ENCODE measurements at places on chromosomes 11 and 22.
A peak's percentile ranks its signal among the peaks of the same experiment; 100 is the strongest.

DNA sequence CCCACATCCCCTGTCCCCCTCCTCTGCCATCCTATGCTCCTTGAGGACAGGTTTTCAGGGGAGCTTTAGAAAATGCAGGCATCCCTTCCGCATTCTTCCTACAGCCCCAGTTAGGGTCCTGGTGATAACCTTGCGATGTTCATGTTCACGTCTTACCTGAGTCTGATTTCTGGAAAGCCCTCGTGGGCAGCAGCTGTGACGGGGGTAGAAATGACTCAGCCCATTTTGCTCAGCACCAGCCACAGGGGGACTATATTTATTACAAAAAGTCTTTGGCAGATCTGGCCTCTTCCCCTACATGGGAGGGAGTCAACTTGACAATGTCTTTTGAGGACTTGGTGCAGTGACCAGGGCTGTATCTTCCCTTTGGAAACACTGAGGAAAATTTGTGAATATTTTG is 12.3 kb downstream of the PKNOX2 start:
- DNase-seq = no peak

GRCh38 chr22:36274531-36274930 is 21.6 kb downstream of the APOL1 start:
- DNase-seq = no peak

DNA sequence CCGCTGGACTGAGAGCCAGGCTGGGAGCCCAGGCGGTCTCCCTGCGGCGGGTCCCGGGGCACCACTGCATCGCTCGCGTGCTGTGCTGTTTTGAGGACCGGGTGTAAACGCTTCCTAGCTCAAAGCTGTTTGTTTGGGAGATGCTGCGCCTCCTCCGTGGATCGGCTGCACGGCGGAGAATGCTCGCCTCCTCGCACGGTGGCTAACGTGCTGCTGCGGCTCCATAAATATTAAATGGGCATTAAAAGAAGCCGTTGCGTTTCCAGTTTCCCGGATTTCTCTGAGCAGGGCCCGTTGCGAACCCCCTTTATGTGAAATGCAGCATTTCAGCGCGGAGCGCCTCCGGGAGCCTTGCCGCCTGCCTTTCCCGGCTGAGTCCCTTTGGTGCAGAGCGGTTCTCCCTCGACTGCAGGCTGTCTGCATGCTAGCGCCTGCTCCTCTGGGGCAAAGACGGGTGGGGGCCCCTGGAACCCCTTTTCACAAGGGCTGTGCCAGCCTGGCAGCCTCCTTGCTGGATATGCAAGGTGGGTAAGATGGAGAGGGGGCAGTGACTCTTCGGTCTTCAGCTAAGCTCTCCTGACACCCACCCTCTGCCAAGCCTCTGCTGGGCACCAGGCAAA is 9.3 kb downstream of the MPPED1 start:
- DNase-seq = no peak

DNA sequence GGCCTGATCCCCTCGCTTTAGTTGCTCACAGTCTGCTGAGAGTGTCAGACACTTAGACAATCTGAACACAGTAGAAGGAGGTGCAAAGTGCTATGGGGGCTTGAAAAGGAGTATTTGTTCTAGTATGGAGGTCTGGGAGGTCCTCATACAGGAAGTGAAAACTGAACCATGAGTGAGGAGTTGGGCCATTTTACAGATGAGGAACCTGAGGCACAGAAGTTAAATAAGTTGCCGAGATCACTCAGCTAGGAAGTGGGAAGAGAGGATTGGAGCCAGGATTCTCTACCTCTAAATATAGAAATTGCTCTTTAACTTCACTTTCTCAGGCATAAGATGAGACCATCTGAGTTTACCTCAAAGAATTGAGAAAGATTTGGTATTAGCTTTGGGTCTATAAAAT is 4.0 kb upstream of the NEU3 start:
- no peak for DNase-seq

DNA sequence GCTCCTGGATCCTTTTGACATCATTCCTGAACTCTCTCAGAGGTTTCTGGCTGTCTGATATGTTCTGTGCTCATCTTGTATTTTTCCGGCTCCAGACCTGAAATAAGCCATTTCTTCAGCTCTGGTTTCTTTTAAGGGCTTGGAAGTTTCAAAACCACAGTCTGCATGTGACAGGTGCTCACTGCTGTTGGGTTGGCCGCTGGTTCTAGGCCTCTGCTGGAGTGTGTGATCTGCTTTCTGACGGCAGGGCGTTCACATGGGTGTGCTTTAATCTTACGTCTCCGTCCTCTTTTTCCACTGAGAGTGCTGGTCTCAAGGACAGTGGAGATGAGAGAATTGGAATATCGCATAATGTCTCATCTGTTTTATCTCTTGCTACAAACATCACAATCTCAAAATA is 10.3 kb downstream of the ZBED4 start:
- no peak for DNase-seq

GRCh38 chr11:123230346-123230745 is 35.3 kb upstream of the CLMP start:
- DNase-seq = no peak

- DNase-seq = no peak
Observed at GRCh38 chr22:18075101-18075719, 2.6 kb upstream of the PEX26 start.

- DNase-seq = no peak
Observed at GRCh38 chr11:23944923-23945322, 551.9 kb upstream of the LUZP2 start.

- no peak for DNase-seq
Observed at GRCh38 chr22:48734359-48734758, 1093.3 kb downstream of the BRD1 start.

DNA sequence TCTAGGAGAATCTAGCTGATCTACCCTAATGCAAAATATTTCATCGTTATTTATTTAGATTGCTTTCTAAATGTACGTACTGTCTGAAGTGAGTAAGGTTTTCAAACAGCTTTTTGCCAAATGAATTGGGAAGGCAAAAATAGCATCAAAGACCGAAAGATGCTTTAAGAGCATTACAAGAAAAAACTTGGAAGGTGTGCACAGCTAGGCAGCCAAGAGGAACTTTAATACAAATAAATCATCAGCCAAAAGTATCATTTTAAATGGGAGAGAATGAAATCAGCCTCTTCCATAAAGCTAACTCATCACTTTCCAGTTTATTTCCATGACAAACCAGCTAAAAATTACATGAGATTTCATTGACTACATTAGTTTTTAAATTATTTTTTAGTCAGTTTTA is 30.2 kb upstream of the CFAP300 start:
- no peak for DNase-seq

GRCh38 chr11:134228625-134229024 is 4.2 kb downstream of the VPS26B start:
- DNase-seq = peak; percentile 26

DNA sequence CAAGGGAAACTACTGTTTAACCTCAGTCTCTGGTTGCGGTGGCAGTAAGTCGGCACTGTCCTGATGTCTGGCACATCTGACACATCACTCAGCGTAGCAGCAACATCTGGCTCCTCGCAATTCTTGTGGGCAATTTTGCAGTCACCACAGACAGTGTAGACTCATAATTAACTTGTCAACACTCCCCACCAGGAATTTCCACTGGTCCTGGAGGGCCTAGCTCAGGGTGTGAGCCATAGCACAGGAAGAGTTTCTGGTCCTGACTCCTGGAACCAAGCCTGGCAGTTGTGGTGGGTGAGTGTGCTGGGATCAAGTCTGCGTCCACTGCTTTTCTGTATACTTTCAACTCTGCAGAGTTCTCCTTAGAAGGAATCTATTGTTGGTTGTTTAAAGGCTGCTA is 209.7 kb downstream of the SNX19 start:
- DNase-seq = no peak

GRCh38 chr11:46493791-46494190 is 100.0 kb downstream of the AMBRA1 start:
- DNase-seq = no peak

- no peak for DNase-seq
Observed at GRCh38 chr22:19871023-19871844, 16.6 kb upstream of the GNB1L start.

- DNase-seq = no peak
Observed at GRCh38 chr11:61963016-61963281, 4.5 kb downstream of the FTH1 start.

GRCh38 chr11:33898957-33899356 is 7.1 kb upstream of the LMO2 start:
- DNase-seq = no peak

DNA sequence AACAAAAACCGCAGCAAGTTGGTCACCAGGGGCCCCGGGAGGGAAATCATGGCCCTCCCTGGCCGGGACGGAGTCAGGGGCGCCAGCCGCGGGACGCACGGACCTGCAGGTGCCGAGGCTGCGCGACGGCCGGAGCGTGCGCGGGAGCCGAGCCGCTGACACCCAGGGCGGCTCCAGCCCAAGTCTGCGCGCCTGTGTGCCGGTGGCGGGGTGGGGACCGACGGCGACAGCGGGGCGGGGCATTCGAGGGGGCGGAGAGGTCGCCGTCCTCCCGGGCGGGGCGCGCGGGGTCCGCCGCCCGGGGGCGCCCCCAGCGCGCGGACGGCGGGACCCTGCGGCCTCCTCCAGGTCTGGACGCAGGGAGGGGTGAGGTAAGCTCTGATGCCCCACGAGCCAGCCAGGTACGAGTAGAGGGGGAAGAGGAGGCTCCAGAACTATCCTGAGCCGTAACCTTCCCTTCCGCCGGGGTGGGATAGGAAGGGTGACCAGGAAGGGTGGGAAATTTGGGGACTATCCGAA is at the start of gene ESAM:
ESAM (minus strand) TSS at position 186 of the 519 bp plus-strand sequence; CDS start at position 50, 136 bp downstream.
- peak; percentile 60 for DNase-seq

DNA sequence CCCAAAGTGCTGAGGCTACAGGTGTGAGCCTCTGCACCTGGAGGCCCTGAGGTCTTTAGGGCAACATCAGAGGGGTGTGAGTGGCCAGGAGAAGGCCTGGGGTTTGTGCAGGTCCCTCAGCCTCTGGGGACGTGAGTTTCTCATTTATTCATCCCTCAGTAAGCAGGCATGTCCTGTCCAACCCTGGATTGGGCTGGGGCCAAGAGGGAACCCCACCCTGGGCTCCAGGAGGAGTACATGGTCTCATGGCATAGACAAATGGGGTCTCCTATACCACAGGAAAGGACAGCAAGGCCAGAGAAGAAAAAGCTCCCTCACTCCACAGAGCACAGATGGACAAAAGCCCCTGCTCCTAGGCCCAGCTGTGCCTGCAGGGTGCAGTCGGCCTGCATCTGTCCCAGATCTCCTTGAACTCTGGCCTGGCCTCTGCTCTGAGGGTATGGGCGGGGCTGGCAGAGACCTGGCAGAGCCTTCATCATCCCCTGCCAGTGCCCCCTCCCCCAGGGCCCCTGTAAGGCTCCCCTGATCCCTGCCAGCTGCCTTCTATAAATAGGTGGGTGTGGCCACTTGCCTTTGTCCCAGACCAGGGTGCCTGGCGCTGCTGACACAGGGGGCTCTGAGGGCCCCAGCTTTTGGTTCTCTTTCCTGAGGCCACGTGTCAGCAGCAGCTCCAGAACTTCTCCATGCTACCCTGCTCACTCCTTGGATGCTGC is 34.6 kb downstream of the A4GALT start:
- no peak for DNase-seq

DNA sequence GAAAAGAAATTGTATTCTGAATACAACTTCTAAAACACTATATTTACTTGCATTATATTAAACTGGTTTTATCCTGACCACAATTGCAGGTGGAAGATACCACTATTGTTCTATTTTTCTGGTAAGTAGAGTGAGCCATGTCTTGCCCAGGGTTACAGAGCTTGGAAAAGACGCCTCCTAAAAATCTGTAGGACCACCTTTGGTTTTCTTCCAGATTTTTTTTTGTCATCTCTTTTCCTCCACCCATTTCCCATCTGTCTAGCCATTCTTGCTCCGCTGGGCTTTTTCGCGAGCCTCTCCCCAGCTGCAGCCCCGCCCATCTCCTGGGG is 294 bp upstream of the MTMR3 start:
- no peak for DNase-seq

GRCh38 chr11:112842151-112842550 is 119.1 kb upstream of the NCAM1 start:
- no peak for DNase-seq

- DNase-seq = no peak
Observed at GRCh38 chr22:35173655-35174054, 83.6 kb upstream of the HMGXB4 start.

- DNase-seq = no peak
Observed at GRCh38 chr11:121596195-121597155, 143.7 kb upstream of the SORL1-AS1 start.

GRCh38 chr22:38246692-38247091 is 26.1 kb downstream of the TMEM184B start:
- DNase-seq = no peak

DNA sequence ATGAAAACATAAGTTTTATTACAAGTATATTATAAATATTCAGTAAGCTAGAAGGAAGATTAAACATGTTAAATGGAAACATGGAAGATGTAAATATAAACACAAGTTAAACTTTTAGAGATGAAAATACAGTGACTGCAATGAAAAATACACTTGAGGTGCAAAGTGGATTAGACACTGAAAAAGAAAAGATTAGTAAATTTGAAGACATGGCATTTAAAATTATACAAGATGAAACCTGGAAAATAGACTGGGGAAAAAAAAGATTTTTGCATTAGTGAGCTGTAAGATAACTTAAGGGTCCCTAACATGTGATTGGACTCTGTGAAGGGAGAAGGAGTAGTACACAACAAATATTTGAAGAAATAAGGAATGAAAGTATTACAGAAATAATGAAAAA is 33.3 kb downstream of the ELP4 start:
- no peak for DNase-seq

GRCh38 chr22:38260761-38261681 is 11.8 kb downstream of the TMEM184B start:
- no peak for DNase-seq

DNA sequence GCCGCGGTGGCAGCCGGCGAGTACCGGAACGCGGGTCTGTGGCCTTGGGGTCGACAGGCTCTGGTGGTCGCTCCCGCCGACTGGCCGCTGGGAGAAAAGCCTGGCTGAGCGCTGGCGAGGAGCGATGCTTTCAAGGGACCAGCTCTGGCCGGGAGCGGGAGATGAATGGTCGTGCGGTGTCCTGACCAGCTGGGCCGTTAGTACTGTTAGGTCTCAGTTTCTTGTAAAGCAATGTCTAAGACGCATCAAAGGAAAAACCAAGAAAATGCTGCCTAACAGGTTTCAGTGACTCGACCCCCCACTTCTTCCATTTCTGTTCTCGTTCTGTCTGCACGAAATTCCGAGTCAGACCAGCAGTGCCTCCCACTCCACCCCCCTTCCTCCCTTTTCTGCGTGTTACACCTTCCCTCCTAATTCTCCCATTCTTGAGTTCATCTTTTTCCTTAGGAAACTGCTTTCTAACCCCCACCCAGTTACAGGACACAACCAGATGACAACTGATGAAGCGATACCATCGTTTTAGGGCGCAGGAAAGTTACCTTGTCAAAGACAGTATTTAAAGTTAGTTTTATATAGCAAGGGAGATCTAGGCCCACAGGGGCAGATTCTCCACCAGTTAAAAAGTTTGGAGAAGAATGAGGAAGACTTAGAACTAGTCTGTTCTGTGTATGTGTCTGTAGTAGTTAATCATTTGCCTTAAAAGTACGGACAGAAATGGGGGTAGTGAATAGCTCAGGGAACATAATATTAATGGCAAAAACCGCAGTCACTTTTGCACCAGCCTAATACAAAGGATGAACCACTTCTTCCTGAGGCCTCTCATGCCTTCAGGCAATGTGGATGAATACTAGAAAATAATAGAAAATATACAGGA is 1.0 kb downstream of the CUL5 start:
- DNase-seq = no peak
